ENCODE measurements at places on chromosomes 5 and 9.

- no peak for DNase-seq
Observed at GRCh38 chr5:58156361-58156760, 303.5 kb downstream of the PLK2 start.

DNA sequence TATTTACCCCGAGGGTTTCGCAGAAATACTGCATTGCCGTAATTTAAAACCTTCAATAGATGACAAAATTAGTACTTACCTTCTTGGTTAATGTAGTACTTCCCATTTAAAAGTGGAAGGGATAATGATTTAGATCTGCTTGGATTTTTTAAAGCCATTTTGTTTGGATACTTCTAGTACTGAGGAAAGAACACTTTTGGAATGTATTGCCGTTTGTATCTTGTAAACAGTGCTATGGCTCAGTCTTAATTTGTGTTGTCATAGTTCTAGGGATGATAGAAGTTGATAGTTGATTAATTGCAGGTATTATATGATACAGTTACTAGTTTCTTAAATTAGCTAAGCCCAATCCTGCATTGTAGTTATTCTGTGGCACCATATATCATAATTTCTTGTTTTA lies 33.1 kb downstream of the TNPO1 start:
- no peak for DNase-seq

DNA sequence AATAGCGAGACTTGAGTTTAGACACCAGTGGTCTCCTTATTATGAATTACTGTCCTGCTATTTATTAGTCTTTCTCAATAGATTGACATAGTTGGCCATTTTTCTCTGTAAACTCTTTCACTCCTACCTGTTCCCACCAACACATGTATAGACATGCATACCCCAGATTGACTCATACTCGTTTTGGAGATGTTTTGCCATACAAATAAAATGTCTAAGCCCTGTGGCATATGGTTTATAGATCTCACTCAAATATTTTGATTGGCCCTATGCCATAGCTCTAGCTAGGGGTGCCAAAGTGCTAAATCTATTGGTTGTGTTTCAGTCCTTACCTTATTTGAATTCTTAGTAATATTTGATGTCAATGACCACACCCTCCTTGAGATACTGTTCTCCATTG lies 42.3 kb downstream of the CAMK4 start:
- no peak for DNase-seq

DNA sequence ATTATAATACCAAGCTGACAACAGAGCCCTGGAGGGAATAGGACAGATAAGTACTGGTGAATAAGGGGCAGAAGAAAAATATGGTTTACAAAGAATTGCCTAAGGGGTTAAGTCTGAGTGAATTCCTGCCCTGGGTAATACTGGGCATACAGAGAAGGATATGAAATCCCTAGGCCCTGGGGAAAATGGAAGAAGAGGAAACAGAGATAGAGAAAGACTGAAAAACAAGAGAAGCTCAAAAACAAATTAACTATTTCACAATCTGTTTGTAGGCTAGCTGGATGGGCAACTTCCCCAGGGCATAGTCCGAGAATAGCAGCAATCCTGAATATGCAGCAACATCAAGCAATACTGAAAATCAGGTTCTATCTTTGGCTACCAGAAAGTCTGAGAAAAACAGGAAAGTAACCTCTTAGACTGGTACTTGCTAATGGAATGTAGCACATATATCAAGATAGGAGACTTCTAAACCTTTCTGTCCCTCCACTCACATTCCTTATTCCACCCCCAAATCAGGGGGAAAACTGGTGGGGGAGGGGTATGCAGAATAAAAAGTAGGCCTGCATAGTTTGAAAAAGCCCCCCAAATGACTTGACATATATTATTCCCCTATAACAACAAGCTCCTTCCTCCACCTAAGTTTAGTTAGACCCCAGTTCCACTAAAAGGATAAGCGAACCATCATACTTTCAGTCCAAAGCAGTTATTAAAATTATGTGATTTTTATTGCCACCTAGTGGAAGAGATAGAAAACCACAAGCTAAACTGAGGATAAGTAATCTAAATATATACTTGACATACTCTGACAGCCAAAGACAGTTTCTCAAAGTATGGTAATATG lies 20.6 kb downstream of the SLC38A9 start:
- no peak for DNase-seq

DNA sequence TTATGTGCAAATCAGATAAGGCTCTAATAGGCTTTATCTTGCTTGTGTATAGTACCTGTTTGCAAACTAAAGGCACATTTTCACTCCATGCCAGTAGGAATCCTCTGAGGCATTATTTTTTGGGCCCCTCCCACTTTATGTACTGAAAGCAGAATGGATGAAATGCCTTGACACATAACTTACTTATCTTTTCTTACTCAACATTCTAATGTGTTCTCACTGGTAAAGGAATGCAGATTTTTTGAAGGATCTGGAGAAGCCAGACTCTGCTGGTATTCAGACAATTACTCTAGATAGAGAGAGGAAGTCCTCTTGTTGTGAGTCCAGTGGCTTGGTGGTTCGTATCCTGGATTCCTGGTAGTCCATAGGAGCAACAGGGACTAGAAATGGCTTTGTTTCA lies 336.7 kb downstream of the CCDC171 start:
- DNase-seq, result no peak

GRCh38 chr5:5437227-5438172 lies 15.0 kb downstream of the ICE1 start:
- DNase-seq, result no peak

GRCh38 chr9:110110154-110110553 lies 97.8 kb downstream of the C9orf152 start:
- DNase-seq, result no peak

DNA sequence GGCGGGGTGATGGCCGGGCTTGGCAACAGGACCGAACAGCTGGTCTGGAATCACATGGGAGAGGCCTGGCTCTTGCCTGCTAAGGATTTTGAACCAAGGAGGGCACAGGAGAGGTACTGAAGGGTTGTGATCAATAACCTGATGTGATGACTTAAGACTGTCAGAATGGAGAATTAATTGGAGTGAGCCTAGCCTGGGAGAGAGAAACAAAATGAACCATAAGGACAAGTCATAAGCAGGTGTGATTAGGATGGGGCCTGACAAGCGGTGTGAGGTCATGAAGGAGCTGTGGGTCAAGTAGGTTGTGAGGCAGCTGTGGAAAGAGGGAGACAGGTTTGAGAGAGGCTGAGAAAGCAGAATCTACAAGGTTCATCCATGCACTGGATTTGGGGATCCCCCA lies 104.6 kb downstream of the MED10 start:
- no peak for DNase-seq

DNA sequence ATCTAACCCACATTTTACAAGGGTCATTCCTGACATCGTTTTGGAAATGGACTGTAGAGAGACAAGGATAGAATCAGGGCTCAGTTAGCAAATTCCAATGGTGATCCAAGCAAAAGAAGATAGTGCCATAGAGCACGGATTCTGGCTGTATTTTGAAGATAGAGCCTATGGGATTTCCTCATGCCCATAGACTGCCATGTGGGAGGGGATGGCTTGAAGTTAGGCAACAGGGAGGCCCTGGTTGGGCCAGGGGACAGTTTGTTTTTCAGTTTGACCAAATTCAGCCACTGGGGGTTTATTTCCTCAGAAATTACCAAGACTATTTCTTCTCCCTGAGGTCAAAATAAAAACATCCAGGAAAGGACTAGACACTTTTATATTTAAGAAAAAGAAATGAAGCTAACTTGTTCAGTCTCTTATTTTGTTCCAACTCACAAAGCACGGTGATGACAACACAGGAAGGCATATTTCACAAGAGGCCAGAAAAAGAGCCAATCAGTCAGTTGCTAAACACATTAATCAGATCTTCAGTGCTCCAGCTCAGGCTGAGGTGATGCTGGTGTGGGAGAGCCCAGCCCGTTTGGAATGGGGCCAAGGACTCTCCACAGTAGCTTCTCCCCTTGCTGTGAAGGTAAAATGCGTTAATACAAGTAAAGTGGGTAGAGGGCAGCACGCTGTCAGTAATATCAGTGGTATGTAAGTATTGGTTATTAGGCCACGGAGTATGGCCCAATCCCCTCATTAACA lies 4.4 kb upstream of the DCTN4 start:
- DNase-seq, result no peak

- DNase-seq, result no peak
Observed at GRCh38 chr5:112822456-112822855, 38.6 kb upstream of the SRP19 start.

DNA sequence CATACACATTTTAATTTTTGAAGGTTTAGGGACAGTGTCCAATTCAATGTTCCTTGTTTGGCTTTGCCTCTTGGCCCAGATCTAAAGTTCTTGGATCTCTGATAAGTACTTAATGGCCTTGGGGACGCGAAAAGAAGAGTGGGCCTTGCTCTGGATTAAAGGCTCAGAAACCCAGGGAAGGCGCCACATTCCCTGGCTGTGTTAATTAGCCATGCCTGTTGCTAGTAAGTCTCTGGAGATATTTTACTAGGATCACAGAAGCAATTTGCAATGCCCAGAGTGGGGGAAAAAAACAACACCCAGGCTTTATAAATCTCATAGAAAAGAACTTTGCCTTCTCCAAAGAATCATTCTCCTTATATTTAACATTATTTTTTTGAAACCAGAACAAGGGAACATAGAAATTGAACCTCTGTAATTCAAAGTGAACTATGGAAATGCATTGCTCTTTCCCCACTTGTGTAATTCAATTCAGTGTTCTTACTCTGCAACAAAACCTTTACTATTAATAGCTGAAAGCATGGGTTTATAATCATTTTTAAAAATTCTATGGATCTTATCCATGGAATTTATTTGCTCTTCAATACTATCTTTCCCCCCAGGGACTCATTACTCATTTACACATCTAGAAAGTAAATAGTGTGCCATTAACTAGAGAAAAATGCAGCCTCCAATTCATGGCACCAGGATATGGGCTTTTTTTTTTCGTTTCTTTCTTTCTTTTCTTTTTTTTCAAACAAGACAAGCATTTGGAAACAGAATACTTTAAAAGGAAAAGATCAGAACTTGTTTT lies 172.2 kb upstream of the ANKRD55 start:
- DNase-seq, result no peak

- DNase-seq, result no peak
Observed at GRCh38 chr5:168427224-168427623, 59.0 kb upstream of the RARS1 start.

GRCh38 chr5:3345195-3345594 lies 250.4 kb upstream of the IRX1 start:
- DNase-seq, result no peak

DNA sequence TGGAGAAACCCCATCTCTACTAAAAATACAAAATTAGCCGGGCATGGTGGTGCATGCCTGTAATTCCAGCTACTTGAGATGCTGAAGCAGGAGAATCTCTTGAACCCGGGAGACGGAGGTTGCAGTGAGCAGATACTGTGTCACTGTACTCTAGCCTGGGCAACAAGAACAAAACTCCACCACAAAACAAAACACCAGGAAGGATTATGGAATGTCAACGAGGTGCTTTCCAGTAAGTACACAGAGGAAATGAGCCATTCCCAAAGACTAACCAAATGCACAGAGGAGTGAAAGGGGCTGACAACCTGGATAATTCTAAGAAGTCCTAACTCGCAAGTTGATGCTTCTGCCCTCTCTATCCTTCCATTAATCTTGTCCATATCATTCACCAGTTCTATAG lies 126.1 kb upstream of the RETREG1 start:
- no peak for DNase-seq

DNA sequence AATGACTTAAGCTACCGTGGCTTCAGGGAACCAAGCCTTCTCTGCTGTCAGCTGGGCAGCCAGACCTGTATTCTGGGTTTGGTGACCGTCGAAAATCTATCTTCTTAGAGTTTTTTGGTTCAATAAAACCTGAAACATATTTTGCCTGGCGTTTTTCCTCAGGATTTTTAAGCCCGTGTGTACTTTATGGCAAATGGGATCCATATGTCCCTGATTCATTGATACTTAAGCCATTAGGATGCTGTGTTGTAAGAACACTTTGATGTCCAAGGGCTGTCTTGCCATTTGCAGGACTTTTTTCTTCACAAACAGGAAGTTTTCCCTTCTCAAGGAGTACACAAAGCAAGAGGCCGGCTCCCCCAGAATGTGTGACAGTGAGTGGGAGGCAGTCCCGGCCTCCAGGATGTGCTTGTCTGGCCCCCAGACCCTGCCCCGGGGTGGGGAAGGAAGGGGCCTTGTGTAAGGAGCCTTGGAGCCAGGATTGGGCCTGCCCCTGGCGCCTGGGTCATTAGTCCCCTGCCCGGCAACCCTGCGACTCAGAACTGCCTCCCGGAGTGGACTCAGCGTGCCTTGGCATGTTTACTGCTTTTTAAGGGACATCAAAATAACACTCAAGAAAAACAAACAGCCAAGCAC lies 83.4 kb upstream of the SMIM23 start:
- DNase-seq, result no peak

GRCh38 chr5:28027851-28028250 lies 989.5 kb upstream of the CDH9 start:
- no peak for DNase-seq

- no peak for DNase-seq
Observed at GRCh38 chr9:80952363-80952922, 736.9 kb downstream of the TLE1 start.

DNA sequence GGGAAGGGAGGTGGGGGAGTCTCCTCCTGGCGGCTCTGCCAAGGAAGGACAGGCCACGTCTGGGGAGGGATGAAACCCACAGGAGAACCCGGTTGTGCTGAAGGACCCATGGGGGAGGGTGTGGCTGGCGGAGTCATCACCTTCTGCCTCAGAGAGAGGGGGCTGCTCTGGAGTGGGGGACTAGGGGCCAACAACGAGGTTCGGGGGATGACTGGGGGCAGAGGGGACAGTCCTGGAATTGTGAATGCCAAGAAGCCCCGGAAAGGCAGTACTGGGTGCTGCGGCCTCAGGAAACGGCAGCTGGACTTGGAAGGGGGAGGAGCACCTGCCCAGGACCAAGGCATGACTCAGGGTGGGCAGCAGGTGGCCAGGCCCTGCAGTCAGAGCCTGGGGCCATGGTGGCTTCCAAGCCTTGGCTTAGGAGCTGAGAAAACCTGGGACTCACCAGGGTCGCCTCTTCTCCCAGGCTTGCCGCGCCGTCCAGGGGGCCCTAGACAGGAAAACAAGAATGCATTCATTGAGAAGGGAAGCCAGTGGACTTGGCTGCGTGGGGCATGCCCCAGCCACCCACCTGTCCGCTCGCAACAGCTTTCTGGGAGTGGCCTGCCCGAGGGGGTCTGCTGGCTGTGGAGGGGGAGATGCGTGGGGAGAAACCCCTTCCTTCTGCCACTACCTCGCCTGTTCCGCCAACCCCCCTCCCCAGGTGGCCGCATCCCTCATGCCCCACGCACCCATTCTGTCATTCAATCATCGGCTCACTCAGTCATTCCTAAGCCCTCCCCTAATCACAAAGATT lies 74.0 kb upstream of the PHYKPL start:
- no peak for DNase-seq
